ENCODE measurements at places on chromosomes 4 and X.

- DNase-seq, result no peak
Measured at GRCh38 chr4:52019936-52020657, at the start of gene LRRC66. LRRC66 (minus strand) TSS chr4:52020363; CDS start chr4:52017613, 2,750 bp downstream.

GRCh38 chr4:10526429-10527222 is 69.4 kb upstream of the ZNF518B start:
- DNase-seq, result no peak

- DNase-seq, result no peak
Measured at GRCh38 chrX:112961981-112962380, 121.3 kb upstream of the AMOT start.

DNA sequence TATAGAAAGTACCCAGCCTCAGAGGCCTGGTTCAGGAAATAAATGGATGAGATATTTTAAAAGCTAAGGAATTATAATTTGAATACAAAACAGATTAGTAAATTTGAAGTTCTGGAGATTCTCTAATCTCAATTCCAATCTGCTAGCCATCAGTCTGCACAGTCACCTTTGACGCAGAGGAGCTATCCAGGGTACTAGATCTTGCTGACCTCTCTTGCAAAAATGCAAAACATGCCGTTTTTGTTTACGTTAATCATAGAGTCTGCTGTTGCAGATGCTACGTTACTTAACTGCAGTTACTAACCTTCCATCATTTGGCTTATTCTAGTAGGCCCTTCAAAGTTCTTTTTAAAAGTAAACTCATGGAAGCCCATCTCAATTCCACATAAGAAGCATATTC is 10.4 kb downstream of the CCSER1 start:
- no peak for DNase-seq

- DNase-seq, result no peak
Measured at GRCh38 chr4:5933116-5933515, 40.2 kb upstream of the CRMP1 start.

- peak; percentile 37 for DNase-seq
Measured at GRCh38 chr4:6562931-6563901, 11.8 kb upstream of the MAN2B2 start.

DNA sequence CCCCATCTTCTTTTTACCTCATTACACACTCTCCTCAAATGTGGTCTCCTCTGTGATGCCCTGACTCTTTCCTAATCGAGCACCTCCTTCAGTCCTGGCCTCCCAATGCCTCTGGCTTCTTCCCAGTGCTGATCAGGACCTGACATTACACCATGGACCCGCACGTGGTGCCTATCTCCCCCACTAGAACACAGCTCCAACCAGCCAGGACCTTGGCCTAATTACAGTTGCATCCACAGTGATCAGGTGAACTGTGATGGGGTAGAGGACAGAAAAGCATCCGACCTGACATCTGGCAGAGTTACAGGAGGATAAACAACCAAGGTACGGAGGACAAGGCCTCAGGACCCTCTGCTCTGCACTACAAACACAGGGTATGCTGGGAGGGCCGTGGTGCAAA is 12.4 kb downstream of the LYAR start:
- DNase-seq, result no peak

- DNase-seq, result no peak
Measured at GRCh38 chr4:51858605-51859202, 15.8 kb downstream of the DCUN1D4 start.

- peak; percentile 0 for DNase-seq
Measured at GRCh38 chrX:144586756-144587155, 660.5 kb upstream of the SPANXN1 start.

DNA sequence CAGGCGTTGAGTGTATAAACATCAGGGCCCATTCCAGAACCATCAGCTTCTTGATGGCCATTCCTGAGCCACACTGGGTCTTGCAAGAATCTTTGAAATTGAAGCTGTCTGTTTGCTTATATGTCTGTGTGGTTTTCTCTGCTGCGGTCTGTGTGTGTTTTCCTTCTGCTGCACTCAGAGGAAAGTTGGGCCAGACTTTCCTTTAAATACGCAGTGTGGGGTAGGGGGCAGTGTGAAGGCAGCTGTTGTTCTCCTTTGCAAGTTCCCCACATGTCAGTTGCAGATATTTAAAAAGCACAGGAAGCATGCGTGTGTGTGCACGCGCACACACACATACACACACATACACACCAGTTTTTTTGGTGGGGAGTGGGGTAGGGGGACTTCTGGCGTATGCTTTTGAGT is 32.1 kb downstream of the CCKAR start:
- peak; percentile 57 for DNase-seq

Measured in LHCN-M2 (cell line).